ENCODE measurements at places on chromosomes 7 and 10. TPM values are rescaled to one million over a fixed set of nuclear protein-coding genes. Genes with fewer than 3 reads are reported as not detected.

FBXL15 gene
- 3.6 TPM for total RNA-seq

CASTOR2 gene
- total RNA-seq, result 3.5 TPM

ZCWPW1 gene
- total RNA-seq, result 3.0 TPM

NPC1L1 gene
- not detected for total RNA-seq

XPNPEP1 gene
- total RNA-seq, result 201 TPM

TACC2 gene
- not detected for total RNA-seq

ZNF511 gene
- 14.0 TPM for total RNA-seq

PODXL gene
- total RNA-seq, result 1.5 TPM

FBXO24 gene
- total RNA-seq, result not detected

TMEM225B gene
- not detected for total RNA-seq

HMX3 gene
- total RNA-seq, result not detected

SP8 gene
- total RNA-seq, result not detected

INHBA gene
- total RNA-seq, result not detected

WNT16 gene
- total RNA-seq, result not detected

TAS2R4 gene
- total RNA-seq, result 0.43 TPM

TDRD1 gene
- not detected for total RNA-seq

EN2 gene
- total RNA-seq, result not detected

SPDYE16 gene
- total RNA-seq, result not detected

RADIL gene
- total RNA-seq, result not detected

PRPS1L1 gene
- not detected for total RNA-seq

SCD gene
- 463 TPM for total RNA-seq

SYT15 gene
- total RNA-seq, result 0.60 TPM

SEMA3D gene
- not detected for total RNA-seq

CDC14C gene
- not detected for total RNA-seq

PIP gene
- not detected for total RNA-seq

MMRN2 gene
- total RNA-seq, result not detected

HECW1 gene
- not detected for total RNA-seq

C10orf67 gene
- not detected for total RNA-seq

LRRC4 gene
- 39.6 TPM for total RNA-seq

POLR2J gene
- total RNA-seq, result 53.1 TPM

EEF1AKMT2 gene
- 24.9 TPM for total RNA-seq

BHLHA15 gene
- not detected for total RNA-seq

SNX10 gene
- 24.2 TPM for total RNA-seq

ANKRD30A gene
- total RNA-seq, result not detected

SPDYE9 gene
- total RNA-seq, result not detected

DEPP1 gene
- not detected for total RNA-seq

CHST15 gene
- 0.07 TPM for total RNA-seq

TFPI2 gene
- not detected for total RNA-seq

NUTM2E gene
- total RNA-seq, result 0.19 TPM

LGI1 gene
- total RNA-seq, result not detected

All from Karpas-422 (cell line).